ENCODE measurements at places on chromosomes 7 and 10.

DNA sequence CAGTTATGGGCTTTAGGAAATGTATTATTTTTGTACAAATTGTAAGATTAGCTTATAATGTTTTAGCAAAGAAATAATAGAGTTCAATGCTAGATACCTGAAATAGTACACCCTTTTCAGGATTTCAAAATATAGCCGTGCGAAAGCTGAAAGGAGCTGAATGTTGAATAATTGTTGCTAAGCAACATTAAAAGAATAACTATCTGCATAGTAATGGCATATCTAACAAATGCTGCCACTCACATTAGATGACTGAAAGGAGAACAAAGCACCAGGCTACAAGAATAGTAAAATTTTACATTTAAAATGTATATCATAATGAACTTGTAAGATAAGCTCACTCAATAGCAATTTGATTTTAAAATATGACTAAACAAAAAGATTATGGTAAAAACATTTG is 82.5 kb downstream of the SDHAF3 start:
- DNase-seq, result no peak

DNA sequence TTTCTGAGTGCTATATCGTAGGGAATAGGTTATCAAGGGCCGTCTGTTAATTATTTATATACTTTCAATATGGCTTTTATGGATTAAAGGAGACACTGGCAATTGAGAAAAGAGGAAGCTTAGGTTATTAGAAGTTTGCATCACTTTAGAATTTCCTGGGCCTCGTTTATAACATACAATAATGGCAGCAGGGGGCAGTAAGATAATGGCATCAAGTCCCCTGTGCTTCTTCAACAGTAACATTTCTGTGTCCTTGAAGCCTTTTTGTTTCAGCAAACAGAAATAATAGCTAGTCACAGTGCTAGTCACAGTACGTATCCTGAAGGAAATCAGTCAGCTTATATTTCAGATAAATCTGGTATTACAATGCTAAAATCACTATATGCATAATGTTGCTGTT is 41.9 kb downstream of the SPAM1 start:
- DNase-seq, result no peak

DNA sequence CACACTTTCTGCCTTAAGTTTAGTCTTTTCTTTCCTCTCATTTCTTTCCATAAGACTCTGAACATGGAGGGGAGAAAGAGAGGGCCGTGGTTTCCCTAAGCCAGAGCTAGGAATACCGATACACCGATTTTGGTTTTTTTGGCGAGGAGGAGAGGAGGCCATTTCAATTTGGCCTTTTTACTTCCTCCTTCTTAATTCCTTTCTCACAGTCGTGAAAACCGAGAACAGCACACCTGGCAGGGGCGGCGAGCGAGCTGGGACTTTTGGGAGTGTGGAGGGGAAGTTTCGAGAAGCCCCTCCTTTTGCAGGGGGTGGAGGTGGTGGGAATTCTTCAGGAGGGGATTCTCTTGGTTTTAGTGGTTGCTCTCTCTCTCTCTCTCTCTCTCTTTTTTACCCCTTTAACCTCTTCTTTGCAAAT is 6.2 kb downstream of the GATA3 start:
- DNase-seq, result no peak

DNA sequence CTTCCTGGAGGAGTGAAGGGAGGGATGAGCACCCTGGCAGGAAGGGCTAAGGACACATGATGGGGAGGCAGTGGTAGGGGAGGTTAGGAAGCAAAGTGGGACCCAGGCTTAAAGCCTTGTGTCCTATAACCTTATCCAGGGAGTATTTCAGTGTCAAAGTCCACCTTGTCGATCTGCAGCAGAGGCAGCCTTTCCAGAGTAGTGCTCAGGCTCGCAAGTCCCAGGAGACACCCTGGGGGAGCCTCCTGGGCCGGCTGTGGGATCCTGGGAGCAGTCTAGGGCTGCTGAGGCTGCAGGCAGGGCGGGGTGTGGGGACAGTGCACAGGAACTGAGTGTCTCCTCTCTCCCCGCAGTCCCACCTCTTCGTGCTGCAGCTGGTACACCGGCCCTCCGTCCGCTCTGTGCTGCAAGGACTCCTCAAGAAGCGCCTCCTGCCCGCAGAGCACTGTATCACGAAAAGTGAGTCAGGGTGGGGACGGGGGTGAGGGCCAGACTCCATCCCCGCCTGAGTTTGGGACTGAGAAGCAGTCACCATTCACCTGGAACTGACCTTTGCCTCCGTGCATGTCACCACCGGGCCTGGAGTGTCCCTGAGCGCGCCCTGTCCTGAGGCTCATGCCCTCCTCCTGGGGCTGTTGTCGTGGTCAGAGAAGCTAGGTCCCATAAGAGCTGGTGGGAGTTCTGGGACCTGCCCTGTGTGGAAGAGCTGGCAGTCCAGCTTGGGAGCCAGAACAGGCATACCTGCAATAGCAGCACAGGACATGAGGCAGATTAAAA is 45.3 kb upstream of the PPIF start:
- no peak for DNase-seq

- DNase-seq, result no peak
Observed at GRCh38 chr10:132866601-132867381, 75.6 kb downstream of the CFAP46 start.

- DNase-seq, result no peak
Observed at GRCh38 chr7:129519464-129519863, 17.1 kb downstream of the SMKR1 start.

DNA sequence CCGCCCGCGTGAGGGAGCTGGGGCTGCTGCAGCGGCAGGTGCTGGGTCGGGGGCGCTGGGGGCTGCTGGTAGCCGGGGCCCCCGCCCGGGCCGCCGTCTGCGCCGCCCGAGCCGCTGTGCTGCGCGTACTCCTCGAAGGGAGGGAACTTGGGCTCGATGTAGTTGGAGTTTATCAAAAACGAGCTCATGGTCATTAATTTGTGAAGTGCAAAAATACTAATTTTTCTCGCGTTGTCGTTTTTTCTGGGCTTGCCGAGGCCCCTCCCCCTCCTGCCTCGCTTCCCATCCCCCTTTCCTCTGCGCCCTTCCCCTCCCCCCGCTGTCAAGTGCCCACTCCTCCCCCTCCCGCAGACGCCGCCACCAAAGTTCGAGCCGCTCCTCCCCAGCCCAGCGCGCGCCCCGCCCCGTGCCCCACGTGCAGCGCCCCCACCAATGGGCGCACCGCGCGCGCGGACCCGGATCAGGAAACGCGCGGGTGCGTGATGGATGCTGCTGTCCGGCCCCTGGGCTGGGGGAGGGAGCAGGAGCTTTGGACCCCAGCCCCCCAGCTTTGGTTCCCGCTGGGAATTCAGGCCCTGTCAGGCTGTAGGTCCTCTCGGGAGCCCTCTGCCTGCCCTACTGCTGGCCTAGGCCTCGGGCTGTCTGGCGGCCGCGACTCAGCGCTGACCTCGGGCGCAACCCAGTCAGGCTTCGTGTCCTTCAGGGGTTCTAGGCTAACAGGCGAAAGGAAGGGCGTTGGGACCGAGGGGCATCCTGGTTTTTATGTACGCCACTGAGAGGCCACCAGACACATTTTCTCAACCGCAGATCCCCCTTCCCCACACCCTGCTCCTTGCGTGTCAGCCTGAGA is at the start of gene HOXA4:
Gene HOXA4, minus strand, starts transcription at position 218 of the 850 bp plus-strand sequence. Its CDS starts 24 bp downstream, at position 194.
- no peak for DNase-seq

- no peak for DNase-seq
Observed at GRCh38 chr7:72190919-72191318, 221.2 kb downstream of the CALN1 start.

GRCh38 chr7:22812353-22812752 is 10.3 kb downstream of the TOMM7 start:
- DNase-seq, result no peak

- no peak for DNase-seq
Observed at GRCh38 chr10:35783305-35783838, 141.3 kb upstream of the FZD8 start.

DNA sequence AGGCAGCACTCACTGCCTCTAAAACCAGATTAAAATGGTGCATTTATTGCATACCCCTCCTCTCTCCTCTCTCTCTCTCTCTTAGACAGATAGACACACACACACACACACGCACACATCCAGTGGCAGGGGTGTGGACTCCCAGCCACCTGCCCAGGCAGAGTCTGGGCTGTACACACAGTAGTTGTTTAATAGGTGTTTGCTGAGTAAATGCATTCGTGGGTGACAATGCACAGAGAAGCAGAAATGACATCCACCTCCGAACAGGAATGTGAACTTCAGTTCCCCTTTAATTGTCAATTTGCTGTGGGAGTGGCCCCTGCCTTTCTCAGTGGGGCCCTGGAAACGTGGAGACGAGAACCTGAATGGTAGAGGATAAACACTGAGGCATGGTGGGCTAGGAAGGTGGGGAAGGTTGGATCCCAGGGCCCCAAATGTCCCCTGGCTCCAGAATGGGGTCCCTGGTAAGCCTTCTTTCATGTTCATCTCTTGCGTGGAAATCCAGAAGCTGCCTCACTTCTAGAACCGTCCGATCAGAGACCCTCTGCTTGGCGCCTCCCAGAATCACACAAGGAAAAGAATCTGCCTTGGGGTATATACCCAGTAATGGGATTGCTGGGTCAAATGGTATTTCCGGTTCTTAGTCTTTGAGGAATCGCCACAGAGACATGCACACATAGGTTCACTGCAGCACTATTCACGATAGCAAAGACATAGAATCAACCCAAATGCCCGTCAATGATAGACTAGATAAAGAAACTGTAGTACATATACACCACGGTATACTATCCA is 58.5 kb upstream of the ECHDC3 start:
- no peak for DNase-seq

DNA sequence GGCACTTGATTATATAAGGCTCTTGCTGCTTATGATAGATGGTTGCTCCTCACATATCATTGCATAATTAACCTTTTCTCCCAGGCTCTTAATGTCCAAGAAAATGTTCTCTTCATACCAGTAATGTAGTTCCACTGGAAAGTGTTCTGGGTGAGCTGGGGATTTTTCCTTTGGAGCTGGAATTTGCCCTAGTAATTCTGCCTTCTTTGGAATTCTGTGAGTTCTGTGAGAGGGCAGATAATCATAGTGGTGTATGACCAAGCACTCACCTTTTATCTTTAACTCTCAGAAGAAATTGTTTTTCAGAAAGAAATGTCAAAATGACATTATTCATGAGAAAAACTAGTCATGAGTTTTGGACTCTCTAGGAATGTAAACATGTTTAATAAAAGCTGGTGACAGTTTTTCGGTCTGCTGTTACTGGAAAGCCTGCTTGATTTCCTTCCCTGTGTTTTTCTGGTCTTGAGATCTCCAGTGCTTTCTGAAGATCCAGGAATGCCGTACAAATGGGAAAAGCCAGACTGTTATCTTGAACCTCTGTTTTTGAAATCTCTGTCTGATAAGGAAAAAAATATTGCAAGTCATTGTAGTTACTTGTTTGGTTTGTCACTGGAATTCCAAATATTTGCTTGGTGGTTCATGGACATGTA is 148.3 kb upstream of the PRPS1L1 start:
- no peak for DNase-seq
